ENCODE measurements at places on chromosomes 3 and 15. TPM values are rescaled to one million over a fixed set of nuclear protein-coding genes. Genes with fewer than 3 reads are reported as not detected.

DNA sequence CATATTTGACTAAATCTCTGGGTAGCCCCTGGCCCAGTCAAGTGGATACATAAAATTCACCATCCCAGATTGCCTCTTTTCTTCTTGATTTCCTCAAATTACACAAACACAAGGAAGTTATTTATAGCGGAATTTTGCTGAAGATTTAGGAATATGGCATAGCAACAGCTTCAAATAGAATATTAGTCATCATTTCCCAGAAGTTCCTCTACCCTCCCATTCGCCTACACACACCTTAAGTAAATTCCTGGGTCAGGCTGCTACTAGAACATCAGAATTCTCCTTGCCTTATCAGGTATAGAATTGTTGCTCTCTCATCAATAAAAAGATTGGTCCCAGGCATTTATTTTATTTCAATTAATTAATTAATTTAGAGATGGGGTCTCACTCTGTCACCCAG, 31.6 kb downstream of the MESD start:
- peaks cover 30% of the 10 kb centered on the region for H3K4me1 ChIP-seq
- no peaks in the 10 kb centered on the region for H3K27me3 ChIP-seq
- H3K27ac ChIP-seq = no peak overlapping the region
- peaks cover 39% of the 10 kb centered on the region for H3K36me3 ChIP-seq
- DNase-seq = no peak

- no peaks in the 10 kb centered on the region for H3K27me3 ChIP-seq
- no peak overlapping the region for H3K4me3 ChIP-seq
- peaks cover 30% of the 10 kb centered on the region for H3K36me3 ChIP-seq
- no peak overlapping the region for H3K27ac ChIP-seq
- peaks cover 50% of the 10 kb centered on the region for H3K4me1 ChIP-seq
Measured at GRCh38 chr15:64635499-64636495, 139.6 kb downstream of the RBPMS2 start.

DNA sequence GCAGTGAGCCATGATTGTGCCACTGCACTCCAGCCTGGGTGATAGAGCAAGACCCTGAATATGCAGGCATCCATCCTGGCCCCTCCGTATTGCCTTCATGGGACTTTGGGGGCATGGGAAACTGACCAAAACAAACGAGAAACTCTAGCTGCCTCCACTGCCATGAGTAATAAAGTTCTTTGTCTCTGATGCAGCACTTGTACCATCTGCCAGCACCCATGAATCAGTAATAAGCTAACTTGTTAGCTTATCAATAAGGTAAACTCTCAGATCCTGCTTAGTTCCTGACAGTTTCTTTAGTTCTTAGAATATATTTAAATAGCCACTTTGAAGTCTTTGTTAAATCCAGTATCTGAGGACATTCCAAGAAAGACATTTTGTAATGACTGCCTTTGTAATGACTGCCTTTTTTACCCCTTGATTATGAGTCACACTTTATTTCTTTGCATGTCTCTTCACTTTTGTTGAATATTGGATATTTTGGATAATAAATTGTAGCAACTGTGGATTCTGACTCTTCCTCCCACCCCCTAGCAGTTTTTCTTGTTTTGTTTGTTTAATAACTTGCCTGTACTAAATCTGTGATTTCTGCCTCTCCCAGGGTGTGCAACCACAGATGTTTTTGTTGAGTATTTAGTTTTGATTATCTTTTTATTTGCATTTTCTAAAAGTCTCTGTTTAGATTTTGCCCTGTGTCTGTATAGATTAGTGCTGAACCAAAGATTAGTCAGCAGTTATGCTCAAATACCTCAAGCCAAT, 136.9 kb downstream of the HCN4 start:
- no peak overlapping the region for H3K27ac ChIP-seq
- H3K36me3 ChIP-seq = peaks cover 5% of the 10 kb centered on the region
- peaks cover 20% of the 10 kb centered on the region for H3K4me1 ChIP-seq

DNA sequence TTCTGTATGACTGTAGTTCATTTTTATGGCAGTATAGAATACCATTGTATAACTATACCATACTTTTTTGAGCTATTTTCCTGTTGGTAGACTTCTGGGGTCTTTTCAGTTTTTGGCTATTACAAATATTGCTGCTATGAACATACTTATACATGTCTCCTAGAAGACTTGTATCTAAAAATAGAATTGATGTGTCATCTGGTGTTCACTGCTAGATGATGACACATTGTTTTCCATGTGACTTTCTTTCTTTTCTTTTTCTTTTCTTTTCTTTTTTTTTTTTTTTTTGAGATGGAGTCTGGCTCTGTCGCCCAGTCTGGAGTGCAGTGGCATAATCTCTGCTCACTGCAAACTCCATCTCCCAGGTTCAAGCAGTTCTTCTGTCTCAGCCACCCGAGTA, 69.8 kb downstream of the SH3GL3 start:
- H3K27ac ChIP-seq = no peak overlapping the region
- H3K36me3 ChIP-seq = no peaks in the 10 kb centered on the region
- DNase-seq = no peak
- no peak overlapping the region for H3K4me3 ChIP-seq

- no peak overlapping the region for H3K27ac ChIP-seq
- no peak overlapping the region for H3K4me3 ChIP-seq
- no peaks in the 10 kb centered on the region for H3K36me3 ChIP-seq
- peaks cover 35% of the 10 kb centered on the region for H3K27me3 ChIP-seq
- DNase-seq = no peak
Measured at GRCh38 chr3:45137656-45138181, 8.5 kb downstream of the CDCP1 start.

- no peaks in the 10 kb centered on the region for H3K36me3 ChIP-seq
- DNase-seq = no peak
- H3K27ac ChIP-seq = no peak overlapping the region
- H3K27me3 ChIP-seq = no peaks in the 10 kb centered on the region
- H3K4me1 ChIP-seq = no peaks in the 10 kb centered on the region
Measured at GRCh38 chr3:74129056-74129455, 485.4 kb downstream of the CNTN3 start.

GRCh38 chr3:55521064-55521737, 34.1 kb upstream of the WNT5A start:
- H3K36me3 ChIP-seq = no peaks in the 10 kb centered on the region
- no peaks in the 10 kb centered on the region for H3K4me1 ChIP-seq
- H3K27ac ChIP-seq = no peak overlapping the region
- DNase-seq = no peak
- no peak overlapping the region for H3K4me3 ChIP-seq
- no peaks in the 10 kb centered on the region for H3K27me3 ChIP-seq

DNA sequence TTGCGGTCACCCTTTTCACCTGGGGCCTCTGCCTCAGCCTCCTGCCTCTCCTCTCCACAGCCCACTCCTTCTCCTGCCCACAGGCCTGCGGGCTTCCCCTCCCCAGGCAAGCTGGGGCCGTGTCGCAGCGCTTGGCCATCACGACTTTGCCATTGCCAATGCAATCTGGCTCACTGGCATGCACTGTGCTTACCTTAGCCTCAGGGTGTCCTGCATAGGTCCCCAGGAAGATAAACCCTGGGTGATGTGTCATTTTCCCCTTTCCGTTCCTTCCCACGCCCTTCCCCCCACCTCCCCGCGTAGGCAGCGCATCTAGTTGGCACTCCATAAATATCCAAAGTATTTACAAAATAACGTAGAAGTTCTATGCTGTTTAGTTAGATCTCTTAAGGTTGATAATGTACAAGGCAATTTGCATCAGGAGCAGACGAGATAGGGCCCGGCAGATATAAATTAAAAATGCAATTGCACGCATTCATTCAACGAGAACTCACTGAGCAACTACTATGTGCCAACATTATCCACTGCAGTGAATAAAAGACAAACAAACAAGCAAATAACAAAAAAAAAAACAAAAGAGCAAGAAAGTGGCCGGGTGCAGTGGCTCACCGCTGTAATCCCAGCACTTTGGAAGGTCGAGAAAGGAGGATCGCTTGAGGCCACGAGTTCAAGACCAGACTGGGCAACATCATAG, 973 bp upstream of the COPG1 start:
- peaks cover 44% of the 10 kb centered on the region for H3K36me3 ChIP-seq
- no peak for DNase-seq

DNA sequence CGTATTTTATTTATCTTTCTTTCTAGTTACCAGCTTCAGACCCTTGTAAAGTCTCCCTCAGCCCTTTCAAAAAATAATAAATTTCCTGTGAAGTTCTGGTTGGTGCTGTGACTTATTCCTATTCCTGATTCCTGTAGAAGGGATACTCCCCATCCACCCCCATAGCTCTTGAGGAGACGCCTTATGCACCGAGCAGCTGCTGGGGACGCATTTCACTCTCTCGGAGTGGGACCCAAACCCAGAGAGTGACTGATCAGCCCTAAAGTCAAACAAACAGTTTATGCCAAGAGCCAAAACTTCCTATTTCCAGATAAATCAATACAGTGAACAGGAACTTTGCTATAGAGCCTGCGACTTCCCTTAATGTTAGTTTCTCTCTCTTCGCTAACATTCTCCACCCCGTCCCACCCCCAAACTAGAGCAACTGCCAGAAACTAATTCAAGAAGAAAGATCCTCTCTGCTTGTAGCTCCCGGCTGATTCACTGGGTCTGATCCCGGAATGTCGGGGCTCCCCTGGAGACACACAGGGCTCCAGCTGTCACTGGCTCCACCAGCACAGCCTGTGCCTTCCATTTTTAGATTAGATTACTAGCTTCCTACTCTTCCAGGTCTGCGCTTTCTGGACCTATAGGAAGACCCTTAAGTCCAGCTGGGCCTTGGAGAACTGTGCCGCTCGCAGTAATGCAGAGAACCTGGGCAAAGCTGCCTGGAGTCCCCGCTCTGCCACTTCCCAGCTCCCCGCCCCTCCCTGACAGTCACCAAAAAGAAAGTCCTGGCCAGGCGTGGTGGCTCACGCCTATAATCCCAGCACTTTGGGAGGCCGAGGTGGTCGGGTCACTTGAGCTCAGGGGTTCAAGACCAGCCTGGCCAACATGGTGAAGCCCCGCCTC, 45.2 kb downstream of the KLHL25 start:
- peaks cover 2% of the 10 kb centered on the region for H3K4me1 ChIP-seq
- H3K27ac ChIP-seq = no peak overlapping the region
- no peak for DNase-seq
- H3K36me3 ChIP-seq = peaks cover 36% of the 10 kb centered on the region
- H3K27me3 ChIP-seq = no peaks in the 10 kb centered on the region

The AP3B2 gene
- not detected for total RNA-seq

The CIP2A gene
- total RNA-seq = 47.6 TPM

The ROPN1 gene
- total RNA-seq = not detected
